CD4-positive, alpha-beta T cell treated with Interleukin-17A for 4 hours (primary cell): ENCODE measurements at places on chromosomes 4 and X.

- peak; percentile 63 for DNase-seq
Observed at GRCh38 chr4:55947912-55948725, 626 bp upstream of the CEP135 start.

DNA sequence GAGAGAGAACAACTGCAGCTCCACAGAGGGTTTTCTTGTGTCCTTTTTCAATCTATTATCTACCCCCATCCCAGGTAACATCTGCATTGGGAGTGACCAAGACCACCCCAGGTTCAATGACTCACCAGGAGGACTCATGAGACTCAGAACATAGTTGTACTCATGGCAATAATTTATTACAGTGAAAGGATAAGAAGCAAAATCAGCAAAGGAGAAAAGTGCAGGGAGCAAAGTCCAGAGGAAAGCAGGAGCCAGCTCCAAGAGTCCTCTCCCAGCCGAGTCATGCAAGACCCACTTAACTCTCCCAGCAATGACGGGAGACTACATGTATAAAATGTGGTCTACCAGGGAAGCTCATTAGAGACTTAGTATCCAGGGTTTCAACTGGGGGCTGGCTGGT, 129.5 kb upstream of the RBPJ start:
- no peak for DNase-seq

DNA sequence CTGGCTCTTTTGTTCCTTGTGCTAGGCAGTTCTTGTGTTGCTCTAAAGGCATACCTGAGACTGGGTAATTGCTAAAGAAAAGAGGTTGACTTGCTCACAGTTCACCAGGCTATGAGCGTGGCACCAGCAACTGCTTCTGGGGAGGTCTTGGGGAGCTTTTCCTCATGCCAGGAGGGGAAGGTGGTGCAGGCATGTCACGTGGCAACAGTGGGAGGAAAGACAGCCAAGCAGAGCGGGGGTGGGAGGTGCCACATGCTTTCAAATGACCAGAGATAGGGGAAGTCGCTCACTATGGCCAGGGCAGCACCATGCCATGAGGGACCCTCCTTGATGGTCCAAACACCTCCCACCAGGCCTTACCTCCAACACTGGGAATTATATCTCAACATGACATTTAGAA, 4.7 kb downstream of the MAGEB17 start:
- no peak for DNase-seq

DNA sequence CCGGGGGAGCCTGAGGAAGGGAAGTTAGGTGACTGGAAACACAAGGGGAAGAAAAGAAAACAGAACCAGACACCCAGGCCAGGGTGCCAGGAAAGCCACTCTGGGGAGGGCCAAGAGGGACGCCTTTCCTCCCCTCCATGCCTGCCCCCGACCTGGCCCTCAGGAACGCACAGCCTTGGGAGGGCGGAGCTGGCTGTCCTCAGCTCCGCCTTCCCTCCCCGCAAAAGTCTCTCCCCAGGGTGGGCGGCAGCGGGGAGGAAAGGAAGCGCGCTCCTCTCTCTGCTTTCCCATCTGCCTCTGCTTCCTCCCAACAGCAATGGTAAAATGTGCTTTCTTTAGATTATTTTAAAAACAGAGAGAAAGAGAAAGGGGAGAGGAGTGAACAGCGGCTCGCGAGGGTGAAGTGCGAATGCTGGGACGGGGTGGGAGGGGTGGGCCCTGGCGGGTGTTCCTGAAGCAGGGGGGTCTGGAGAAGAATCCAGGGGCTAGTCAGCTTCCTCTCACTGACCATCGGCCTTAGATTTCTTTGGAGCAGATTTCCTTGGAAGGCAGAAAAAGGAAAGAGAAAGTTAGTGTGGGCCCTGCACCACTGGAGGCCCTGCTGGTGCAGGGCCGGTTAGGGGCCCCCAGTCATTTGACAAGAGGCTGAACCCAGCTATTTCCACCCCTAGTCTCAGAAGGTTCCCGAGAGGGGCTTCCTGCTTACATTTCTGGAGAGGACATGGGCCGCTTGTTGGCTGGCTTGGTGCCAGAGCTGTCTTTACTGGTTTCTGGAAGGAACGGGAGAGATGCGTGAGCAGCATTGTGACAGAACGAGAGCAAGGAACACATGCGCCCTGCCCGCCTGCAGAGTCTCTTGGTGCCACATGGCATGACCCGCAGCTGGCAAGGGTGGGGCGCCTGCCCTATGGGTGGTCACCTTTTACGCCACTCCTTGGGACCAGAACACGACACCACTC, 4.7 kb upstream of the RENBP start:
- no peak for DNase-seq
